ENCODE measurements at places on chromosomes 7 and 10. TPM values are rescaled to one million over a fixed set of nuclear protein-coding genes. Genes with fewer than 3 reads are reported as not detected.

DNA sequence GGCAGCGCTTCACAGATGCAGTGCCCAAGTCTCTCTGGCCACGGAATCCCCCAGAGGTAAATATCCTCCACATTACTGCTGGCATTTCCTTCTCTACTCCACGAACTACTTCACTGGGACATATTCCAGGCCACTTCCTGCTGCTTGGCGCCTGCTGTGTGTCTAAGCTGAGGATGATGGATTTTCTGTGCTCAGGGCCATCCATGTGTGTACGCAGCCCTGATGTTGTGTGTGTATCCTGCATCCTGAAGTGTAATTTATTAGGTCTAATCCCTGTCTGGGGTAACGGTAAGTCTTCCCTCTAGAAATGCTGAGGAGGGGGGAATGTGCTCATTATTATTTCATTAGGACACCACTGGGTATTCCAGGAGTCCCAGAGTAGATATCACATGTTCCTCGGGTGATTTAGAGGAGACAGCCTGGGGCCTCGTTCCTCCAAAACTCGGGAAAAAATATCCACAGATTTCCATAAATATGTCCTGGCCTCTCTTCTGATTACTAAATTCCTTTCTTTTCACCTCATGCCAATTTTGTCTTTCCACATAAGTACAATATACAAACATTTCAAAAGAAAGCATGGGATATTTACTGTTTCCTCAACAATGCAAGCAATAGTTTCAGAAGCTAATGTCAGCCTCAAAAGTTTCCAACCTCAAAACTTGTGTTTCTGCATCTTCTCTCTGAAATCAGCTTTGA lies 25.5 kb upstream of the HABP2 start:
- DNase-seq = no peak

GRCh38 chr10:129288999-129289584 lies 177.9 kb upstream of the MGMT start:
- DNase-seq = no peak

- DNase-seq = no peak
Observed at GRCh38 chr7:74573512-74573911, 84.0 kb upstream of the GTF2I start.

- no peak for DNase-seq
Observed at GRCh38 chr7:105940109-105940508, 23.0 kb upstream of the CDHR3 start.

DNA sequence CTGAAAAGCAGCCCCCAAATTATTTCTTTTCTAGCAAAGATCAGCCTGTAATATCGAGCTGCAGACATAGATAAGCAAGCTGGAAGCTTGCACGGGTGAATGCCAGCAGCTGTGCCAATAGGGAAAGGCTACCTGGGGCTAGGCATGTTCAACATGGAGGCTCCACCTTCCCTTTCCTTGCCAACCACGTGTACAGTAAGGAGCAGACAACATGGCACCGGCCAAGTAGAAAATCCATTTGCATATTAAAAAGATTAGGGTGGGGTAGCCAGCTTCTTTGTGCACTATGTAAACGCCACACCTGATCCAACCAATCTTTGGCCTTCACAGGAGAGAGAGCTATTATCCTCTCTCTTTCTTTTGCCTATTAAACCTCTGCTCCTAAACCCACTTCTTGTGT lies 56.7 kb upstream of the SEPHS1 start:
- no peak for DNase-seq

DNA sequence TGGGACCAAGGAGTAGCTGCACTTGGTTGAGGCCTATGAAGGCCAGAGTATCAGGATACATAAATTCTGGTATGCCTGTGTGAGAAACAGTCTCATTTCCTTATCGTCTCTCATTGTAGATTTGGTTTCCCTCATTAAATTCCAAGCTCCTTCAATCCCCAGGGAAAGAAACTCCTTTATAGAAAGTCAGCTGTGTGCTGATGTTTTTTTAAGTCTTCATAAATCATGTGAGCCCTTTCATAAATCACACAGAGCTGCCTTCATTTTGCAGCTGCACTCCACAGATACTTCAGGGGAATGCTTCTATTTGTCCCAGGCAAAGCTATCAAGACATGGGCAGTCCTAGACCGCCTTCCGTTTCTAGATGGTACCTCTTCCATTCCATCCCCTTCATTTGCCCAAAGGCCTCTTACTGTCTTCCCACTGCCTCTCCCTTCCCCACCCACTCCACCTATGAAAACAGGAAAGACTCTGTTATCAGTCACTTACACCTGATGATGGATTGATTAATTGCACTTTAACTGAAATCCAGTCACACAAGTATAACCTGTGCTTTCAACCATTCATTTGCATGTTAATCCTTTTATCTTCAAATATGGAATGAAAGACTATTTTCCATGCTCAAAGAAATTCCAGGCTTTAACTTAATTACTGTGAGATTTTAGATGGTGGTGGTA lies 290.2 kb downstream of the C7orf25 start:
- no peak for DNase-seq

RBM48 gene
- total RNA-seq = 14.3 TPM

NUTM2A gene
- total RNA-seq = 3.1 TPM
